SHP77 treated with DMSO at 0.1 percent for 48 hours (cell line): ENCODE measurements at places on chromosomes 1 and 21.

DNA sequence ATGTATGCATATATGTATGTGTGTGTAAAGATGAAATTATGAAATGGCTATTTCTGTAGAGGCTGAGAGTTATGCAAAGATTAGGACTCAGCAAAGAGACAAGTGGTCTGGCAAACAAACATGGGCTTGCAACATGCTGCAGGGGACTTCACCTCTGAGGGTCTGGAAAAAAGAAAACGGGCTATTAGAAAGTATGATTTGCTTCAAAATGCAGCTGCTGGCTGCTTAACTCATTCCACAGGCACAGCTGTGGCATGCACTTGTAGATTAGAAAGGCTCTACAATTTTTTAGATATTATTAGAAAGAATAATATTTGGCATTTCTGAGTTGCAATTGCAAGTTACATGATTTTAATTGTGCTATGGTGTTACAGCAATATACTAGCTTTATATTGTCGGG, 90.4 kb downstream of the ADAMTS1 start:
- DNase-seq, result no peak

DNA sequence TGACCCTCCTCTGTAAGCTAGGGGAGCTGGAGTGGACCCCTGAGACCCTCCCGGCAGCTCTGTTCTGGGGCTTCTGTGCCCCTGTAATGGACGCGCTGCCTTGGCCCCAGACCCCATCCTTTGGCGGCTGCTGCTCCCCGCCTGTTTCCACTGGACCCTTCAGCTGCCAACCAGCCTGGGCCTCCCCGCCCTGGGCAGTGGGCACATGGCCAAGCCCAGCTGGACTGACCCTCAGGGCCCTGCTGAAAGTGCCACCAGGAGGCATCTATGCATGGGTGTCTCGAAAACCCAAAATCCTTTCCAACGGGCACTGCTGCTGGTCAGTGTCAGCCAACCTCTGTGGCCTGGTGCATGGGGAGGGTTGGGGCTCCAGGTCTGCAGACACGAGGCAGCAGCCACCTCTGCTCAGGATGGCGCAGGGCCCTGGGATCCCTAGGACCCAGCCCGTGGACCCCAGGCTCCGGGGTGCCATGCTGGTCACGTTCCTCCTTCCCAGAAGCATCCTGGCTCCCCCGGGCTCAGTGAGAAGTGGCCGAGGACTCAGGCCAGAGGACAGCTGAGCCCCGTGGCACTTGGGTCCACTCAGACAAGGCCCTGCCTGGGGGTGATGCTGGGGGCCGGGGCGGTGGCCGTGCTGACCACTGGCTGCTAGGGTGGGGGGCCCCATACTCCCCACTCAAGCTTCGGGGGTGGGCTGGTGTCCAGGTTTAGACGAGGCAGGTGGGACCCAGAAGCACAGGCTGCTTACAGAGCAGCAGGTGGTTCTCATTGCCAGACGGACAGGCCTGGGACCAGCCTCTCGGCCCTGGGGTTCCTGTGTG, 46.9 kb downstream of the SLX9 start:
- no peak for DNase-seq

DNA sequence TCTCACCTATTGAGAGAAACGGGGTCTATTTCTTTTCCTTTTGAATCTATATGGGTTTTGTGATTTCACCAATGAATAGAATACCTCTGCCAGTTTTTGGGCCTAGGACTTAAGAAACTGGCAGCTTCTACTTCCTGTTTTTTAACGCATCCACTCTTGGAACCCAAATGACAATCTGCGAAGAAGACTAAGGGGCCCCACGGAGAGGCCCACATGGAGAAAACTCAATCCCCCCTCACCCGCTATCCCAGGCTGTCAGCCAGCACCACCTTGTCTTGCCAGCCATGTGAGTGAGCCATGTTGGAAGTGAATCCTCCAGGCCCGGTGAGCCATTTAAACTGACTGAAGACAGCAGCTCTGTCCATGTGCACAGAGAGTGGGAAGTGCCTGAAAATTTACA, 3.6 kb upstream of the HENMT1 start:
- DNase-seq, result no peak

DNA sequence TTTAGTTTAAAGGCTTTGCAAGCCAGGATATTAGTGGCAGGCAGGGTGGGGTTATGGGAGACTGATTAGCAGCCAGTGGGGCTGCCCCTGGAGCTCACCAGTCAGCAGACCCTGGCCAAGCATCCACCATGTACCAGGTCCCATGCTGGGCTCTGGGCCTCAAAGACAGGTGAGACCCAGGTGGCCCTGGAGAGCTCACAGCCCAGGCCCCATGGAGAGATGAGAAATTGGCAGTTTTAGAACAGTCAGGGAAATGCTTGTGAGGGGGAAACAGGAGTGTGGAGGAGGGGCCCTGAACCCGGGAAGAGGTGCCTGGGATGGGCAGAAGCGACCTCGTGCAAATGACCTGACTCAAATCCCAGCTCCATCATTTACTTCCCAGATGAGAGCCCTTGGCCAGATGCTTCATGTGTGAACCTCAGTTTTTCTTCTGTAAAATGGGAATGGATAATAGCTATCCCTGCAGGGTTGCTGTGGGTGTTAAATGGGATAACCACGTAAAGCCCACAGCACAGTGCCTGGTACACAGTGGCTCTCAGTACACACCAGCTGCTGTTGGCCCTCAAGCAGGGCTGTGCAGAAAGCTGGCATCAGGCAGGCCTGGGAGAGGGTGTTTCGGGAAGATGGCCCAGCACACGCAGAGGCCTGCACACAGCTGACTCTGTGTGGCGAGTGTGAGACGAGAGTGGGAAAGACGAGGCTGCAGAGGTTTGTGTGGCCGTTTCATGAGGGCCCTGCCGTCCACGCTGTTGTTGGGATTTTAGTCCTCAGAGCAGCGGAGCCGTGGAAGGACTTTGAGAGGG, 518.5 kb downstream of the PTPRU start:
- DNase-seq, result no peak

- no peak for DNase-seq
These were observed 43.9 kb upstream of the ITPKB start for GRCh38 chr1:226782845-226783601.

- DNase-seq, result no peak
These were observed 6.3 kb upstream of the OSBPL9 start for GRCh38 chr1:51610637-51611036.

- DNase-seq, result no peak
These were observed 453.9 kb downstream of the DSCAM start for GRCh38 chr21:40393066-40393465.

- DNase-seq, result peak; percentile 2
These were observed 64.1 kb upstream of the RNPC3 start for GRCh38 chr1:103461161-103462105.

DNA sequence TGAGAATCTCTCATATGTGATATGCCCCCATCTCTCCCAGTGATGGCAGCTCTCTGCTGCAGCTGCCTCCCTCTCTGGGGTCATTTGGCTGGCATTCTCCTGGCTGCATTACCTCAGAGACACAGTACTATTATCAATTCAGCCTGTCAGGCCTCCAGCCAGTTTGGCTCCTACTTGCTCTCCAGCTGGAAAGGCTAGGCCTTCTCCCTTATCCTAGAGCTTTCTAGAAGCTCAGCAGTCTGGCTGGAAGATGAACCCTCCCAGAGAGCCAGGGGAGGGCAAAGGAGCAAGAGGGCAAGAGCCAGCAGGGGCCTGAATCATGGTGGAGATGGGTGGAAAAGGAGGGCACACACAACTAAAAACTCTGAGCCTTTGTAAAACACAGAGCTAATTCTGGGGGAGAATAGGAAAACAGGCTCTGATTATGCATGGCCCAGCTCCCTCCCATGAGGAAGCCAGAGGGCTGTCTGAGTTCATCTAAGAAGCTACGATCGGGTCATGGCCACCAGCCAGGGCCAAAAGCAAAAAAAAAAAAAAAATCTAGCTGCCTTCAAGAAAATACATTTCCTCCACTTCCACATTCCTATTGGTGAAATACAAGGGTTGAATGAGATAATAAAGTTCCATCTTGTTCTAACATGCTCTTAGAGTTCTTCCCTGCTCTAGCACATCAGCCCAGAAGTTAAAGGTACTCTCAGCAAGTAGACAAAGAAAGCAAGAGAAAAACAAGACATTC, 8.8 kb downstream of the LAMB3 start:
- no peak for DNase-seq

GRCh38 chr1:67642629-67643028, 42.4 kb upstream of the GADD45A start:
- no peak for DNase-seq

- DNase-seq, result no peak
These were observed 55.0 kb upstream of the SERBP1 start for GRCh38 chr1:67485046-67485811.

DNA sequence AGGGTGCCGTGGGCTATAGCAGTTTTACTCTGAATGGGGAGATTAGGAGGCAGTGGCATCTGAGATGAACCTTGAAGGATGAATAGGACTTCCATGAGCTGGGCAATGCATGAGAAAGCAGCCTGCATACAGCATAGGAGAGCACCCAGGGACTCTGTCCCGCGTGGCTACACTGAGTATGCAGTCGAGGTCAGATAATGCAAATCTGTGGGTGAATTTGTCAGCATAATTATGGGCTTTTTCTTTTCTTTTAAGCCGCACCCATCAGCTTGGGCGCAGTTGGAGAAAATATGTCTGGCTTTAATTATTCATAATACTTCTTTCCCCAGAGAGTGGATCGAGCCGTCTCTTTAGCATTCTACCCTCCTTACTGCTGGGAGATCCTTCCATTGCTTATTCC, 188.5 kb downstream of the ZSCAN20 start:
- DNase-seq, result no peak

DNA sequence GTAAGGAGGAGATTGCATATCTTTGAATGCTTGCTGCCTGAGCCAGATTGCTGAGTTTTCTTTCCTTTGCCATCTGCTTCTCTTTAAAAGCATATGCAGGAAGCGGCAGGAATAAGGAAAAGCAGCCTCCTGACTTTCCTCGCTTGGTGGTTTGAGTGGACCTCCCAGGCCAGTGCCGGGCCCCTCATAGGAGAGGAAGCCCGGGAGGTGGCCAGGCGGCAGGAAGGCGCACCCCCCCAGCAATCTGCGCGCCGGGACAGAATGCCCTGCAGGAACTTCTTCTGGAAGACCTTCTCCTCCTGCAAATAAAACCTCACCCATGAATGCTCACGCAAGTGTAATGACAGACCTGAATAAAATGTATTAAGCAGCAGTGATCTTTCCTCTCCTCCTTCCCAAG, 1.5 kb downstream of the CORT start:
- DNase-seq, result no peak

DNA sequence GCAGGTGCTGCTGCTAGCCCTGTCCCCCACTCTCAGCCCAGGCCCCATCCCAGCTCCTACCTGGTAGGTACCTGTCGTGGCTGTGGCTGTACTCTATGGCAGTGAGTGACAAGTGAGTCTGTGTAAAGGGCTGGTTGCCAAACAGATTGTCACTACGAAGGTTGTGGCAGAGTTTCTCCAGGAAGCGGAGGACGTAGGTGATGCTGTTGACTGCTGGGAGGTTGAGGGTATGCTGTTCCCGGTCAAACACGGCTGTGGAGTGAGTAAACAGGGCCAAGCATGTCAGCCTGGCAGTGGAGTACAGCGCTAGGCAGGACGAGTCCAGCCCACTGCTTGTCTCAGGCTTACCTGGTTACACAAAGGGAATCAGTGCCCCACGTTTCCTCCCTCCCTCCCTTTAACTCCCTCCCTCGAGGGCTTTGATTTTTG, 24.8 kb upstream of the SLFNL1 start:
- DNase-seq, result no peak

DNA sequence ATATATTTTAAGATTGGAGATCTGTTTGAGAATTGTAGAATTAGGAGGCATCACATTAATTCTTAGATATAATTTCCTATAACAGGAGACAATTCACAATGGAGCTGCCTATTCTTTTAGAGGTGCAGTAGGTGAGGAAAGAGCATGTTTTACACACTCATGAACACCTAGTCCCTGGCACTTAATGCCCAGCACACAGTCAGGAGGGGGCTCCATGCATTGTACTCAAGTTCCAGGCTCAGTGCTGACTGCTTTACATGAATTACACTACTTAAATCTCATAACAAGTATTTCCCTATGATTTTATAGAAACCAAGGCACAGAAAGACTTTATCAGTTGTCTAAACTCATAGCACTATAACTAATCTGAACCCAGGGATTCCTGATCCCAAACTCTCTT, 360 bp upstream of the GBP3 start:
- DNase-seq, result no peak

DNA sequence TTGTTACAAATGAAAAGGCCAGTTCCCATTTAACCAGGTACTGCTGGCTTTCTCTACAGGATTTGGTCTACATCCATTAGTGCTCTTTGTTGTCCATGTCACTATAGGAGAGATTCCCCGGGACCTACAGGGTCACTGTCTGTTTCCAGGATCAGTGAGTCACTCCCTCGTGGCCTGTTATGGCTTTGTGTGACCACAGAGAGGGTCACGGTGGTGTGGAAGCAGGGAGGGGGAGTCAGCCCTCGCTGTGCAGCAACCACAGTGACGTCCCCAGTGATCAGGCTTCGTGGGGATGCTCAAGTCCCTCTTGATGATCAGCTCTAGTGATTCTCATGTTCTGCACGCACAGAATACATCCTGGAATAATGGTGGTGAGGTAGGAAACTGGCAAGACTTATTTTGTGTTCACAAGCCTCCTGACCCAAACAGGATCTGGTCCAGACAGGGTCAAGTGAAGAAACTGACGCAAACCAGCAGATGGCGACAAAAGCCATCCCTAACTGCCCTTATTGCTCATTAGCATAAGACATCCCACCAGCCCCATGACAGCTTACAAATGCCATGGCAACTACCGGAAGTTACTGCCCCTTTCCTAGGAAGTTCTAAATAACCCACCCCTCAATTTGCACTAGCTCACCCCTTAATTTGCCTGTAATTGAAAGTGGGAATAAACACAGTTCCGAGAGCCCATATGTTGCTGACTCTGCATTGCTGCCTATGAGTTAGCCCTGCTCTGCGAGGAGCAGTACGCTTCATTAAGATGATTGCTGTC, 98.5 kb downstream of the DISC1 start:
- DNase-seq, result peak; percentile 14

DNA sequence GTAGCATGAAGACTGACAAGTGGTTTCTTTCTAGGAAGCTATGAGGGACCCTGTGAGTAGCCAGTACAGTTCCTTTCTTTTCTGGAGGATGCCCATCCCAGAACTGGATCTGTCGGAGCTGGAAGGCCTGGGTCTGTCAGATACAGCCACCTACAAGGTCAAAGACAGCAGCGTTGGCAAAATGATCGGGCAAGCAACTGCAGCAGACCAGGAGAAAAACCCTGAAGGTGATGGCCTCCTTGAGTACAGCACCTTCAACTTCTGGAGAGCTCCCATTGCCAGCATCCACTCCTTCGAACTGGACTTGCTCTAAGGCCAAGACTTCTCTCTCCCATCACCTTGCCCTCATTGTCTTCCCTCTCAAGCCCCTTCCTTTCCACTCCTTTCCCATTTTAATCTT, 3.4 kb upstream of the GABPB2 start:
- DNase-seq, result no peak

DNA sequence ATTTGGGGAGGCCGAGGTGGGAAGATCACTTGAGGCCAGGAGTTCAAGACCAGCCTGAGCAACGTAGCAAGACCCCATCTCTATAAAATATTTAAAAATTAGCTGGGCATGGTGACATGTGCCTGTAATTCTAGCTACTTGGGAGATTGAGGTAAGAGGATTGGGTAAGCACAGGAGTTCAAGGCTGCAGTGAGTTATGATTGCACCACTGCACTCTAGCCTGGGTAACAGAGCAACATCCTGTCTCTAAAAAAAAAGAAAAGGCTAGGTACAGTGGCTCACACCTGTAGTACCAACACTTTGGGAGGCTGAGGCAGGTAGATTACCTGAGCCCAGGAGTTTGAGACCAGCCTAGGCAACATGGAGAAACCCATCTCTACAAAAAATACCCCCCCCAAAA, 35.7 kb upstream of the RCC1 start:
- DNase-seq, result no peak

GRCh38 chr1:60746278-60746791, 336.0 kb upstream of the NFIA start:
- DNase-seq, result peak; percentile 69

GRCh38 chr1:49356594-49356993, 579.9 kb upstream of the BEND5 start:
- no peak for DNase-seq
